Stimulated activated CD8-positive, alpha-beta memory T cell treated with anti-CD3 and anti-CD28 coated beads, Interleukin-7, amount 100 ng/mL, for 4 hours (primary cell): ENCODE measurements at places on chromosomes 5 and 9.
A peak's percentile ranks its signal among the peaks of the same experiment; 100 is the strongest.

GRCh38 chr5:6660688-6661087 is 27.4 kb downstream of the SRD5A1 start:
- no peak for DNase-seq

GRCh38 chr5:96649251-96649662 is 12.9 kb upstream of the CAST start:
- DNase-seq, result no peak

- no peak for DNase-seq
Observed at GRCh38 chr5:143624465-143624864, 187.5 kb upstream of the HMHB1 start.

DNA sequence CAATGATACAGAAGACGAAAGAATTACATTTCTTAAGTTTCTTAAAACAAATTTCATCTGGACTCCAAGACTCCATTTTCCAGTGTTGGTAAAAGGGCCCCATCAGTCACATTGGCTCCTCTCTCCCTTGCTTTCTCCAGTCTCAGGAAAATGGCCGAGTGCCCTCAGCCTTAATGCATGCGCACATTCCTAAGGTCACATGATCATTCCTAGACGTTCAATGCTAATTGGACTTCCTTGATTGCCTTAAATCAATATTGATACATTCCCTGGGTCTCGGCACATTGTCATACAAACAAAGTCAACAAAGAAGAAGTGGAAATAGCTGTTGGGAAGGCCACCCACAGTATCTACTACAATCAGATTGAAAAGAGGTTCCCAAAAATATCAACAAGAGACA is 413.6 kb upstream of the GRAMD2B start:
- DNase-seq, result no peak

- DNase-seq, result peak; percentile 71
Observed at GRCh38 chr9:123929870-123930831, at the start of gene DENND1A. TSS of gene DENND1A (minus strand) at chr9:123930126. CDS start at chr9:123929905, 221 bp downstream.
